ENCODE measurements at places on chromosomes 6 and 20.

DNA sequence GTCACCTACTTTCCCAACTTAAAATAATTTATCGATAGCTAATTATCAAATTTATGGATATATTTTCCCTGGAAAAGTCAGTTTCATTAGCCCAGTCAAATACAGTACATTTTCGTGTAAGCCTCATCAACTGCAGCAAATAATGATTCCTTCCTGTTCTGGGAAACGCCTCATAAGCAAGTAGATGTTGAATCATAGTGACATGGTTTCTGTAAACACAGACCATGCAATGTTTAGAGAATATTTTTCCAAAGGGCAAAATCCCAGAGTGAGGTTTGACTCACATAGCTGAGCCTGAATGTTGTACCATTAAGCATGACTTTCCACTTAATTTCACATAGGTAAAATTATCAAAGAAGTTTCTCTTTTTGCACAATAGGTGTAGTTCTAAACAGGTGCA is 16.7 kb upstream of the VNN1 start:
- DNase-seq = no peak

- no peak for DNase-seq
Measured at GRCh38 chr6:68710916-68711315, 75.8 kb downstream of the ADGRB3 start.

- no peak for DNase-seq
Measured at GRCh38 chr6:122861594-122861993, 72.5 kb downstream of the SMPDL3A start.

DNA sequence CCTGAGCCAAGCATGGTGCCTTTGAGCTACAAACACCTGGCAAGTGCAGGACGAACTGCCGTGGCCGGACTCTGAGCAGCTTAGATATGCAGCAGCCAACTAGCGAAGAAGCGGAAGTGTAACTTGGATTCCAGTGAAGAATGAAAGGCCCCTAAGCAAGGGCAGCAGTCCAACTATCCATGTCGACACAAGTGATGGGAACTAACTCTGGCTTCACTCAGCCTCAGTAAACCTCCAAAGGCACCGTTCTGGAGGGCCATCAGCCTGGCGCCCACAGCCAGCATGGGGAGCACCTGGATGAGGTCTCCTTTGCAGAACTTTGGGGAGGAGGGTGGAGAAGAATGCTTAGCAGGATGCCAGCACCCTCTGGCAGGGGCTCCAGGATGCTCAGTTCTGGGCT is 78.4 kb upstream of the MLN start:
- DNase-seq = no peak

DNA sequence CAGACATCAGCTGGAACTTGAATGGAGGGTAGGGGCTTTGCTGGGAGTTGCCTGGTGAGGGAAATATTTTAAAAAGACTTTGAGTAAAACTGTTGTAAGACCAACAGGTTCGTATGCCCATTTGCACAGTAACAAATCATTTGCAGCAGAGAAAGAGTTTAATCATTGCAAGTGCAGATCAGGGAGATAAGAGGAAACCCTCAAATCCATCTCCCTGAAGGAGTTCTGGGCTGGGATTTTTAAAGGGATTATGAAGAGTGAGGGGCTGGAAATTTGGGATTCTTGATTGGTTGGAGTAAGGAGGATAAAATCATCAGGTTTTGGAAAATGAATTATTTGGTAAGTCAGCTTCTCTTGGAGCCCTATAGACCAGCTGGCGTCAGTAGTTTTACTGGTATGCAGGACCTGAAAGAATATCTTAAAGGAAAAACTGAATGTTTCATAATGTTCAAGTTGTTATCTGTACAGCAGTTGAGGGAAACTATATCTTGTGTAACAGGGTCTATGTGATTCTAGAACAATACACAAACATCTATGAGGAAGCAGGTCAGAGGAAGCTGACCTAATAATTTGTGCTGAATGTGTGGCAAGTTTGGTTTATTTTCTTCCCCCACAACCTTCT is 295.5 kb downstream of the PLCB1 start:
- no peak for DNase-seq
